ENCODE measurements at places on chromosomes 2 and 18.

- DNase-seq = no peak
Measured at GRCh38 chr2:95272781-95273180, 1.5 kb upstream of the PROM2 start.

DNA sequence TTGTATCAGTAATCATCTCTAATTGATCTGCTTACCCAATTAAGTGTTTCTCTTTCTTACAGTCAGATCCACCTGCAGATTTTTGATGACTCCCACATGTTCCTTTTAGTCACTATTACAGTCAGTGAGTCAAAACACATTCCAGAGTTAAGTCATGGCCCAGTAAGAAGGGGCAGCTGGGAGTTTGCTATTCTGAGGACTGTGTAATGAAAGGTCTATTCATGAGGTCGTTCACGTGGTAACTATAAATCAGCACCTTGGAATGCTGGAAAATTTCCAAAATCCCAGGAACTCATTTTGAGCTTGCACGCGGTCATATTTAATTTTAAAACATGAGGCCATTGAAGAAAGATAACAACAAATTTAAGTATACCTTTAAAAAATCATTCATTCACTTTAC lies 252.5 kb downstream of the XIRP2 start:
- no peak for DNase-seq

- no peak for DNase-seq
Measured at GRCh38 chr2:222608081-222608480, 47.8 kb downstream of the FARSB start.

DNA sequence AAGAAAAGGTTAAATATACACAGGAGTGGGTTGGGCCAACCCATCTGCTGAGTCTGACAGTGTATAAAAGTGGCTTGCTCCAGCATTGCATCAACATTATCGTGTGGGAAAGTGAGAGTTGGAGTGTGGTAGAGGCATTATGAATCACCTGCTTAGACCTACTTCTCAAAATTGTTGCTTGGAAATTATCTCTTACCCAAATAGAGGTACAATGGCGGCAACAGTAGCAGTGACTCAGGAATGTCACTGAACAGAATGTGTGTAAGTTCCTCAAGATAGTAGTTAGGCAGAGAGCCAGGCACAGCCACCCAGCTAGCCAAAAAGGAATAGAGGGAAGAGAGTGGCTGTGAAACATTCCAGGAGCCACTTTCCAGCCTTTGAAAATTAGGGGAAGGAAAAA lies 616.0 kb downstream of the NUP35 start:
- DNase-seq = no peak

DNA sequence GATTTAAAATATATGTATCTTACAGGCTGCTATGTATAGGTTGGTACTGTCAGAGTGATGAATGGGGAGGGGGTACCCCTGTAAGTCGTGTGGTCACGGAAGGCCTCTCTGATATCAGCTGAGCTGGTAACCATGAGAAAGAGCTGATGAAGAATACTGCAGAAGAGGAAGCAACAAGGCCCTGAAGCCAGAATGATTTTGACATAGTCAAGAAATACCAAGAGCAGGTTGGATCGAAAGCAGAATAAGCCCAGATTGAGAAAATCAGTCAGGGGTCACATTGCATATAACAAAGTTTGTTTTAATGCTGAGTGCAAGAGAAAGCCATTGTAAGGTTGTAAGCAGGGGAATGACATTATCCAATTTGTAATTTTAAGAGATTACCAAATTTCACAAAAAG lies 57.3 kb downstream of the UNC50 start:
- no peak for DNase-seq

DNA sequence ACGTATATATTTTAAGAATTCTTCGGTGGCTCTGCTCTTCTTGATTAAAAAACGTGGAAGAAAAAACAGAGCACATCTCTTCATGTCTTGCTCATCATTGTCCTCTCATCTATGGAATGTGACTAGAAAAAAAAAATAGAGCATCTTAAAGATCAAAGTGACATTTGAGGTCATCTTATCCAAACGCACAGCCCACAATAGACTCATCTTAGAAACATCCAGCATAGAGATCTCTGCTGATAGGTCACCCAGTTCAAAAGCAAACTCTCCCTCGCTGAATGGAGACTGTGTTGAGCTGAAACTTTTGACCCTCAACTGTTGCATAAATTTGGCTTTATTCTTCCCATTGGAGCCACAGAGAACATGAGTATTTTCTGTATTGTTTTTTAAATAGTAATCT lies 65.2 kb downstream of the CMPK2 start:
- no peak for DNase-seq

- no peak for DNase-seq
Measured at GRCh38 chr2:20429528-20429927, 17.3 kb upstream of the RHOB start.

DNA sequence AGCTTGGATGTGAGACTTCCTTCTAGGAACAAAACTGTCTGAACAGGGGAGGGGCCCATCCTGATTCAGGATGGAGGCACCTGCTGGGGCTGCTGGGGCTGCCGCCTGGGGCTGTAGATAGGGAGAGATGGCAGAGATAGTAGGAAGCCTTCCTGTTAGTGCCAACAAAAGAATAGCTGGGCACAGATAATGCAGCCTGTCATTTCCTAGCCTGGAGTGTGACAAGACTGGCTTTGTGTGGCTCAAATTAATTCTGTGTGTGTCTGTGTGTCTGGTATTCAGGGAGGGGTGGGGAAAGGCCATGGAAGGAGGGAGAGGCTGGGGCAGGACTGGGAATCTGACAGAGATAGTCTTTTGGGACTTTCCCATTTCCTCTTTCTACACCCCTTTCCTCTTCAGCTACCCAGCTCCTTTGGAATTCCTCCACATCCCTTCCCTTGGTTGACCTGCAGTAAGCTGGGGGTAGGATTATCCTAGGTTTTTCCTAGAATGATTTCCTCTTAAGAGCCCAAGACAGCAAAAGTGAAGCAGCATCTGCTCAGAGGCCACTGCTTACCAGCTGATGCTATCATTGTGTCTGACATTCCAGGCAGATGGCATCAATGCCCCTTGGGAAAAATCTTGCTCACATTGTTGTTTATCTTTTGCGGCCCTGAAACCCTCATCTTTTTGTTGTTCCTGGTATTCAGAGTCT lies 144.9 kb upstream of the LHCGR start:
- no peak for DNase-seq

- DNase-seq = no peak
Measured at GRCh38 chr2:40192864-40193669, 258.8 kb downstream of the SLC8A1 start.

- DNase-seq = peak; percentile 35
Measured at GRCh38 chr2:148552675-148553331, 91.7 kb upstream of the EPC2 start.

- DNase-seq = no peak
Measured at GRCh38 chr2:119408221-119408619, 23.4 kb upstream of the TMEM37 start.

- DNase-seq = no peak
Measured at GRCh38 chr2:112779598-112779997, 4.7 kb downstream of the IL1A start.

DNA sequence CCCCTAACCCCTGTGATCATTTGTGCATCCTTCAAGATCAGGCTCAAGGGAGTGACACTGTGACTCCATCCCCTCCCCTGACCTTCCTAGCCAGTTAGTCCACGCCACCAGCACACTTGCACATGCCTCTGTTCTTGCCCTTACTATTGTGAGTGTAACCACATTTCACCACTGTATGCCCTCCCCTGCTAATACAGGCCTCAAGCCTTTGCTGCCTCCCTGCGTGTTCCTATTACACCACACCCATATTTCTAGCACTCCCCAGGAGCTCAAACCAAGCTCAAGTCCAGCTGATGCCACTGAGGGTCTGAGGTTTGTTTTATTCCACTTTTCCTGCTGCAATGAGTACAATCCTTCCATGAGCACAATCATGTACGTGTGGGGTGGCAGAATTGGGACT lies 288.9 kb upstream of the FBXO11 start:
- DNase-seq = no peak

DNA sequence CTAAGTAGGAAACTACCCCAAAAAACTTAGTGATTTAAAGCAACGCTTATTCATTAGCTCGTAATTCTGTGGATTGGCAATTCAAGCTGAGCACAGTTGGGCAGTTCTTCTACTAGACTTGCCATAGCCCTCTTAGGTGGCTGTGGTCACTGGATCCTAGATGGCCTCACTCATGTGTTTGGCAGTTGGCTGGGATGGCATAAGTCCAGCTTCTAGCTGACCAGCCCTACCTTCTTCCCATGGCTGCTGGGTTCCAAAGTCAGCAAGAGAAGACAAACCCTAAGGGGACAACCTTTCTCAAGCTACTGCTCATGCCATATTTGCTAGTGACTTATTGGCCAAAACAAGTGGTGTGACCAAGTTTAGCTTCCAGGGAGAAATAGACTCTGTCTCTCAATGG lies 95.3 kb downstream of the COPS8 start:
- DNase-seq = no peak

DNA sequence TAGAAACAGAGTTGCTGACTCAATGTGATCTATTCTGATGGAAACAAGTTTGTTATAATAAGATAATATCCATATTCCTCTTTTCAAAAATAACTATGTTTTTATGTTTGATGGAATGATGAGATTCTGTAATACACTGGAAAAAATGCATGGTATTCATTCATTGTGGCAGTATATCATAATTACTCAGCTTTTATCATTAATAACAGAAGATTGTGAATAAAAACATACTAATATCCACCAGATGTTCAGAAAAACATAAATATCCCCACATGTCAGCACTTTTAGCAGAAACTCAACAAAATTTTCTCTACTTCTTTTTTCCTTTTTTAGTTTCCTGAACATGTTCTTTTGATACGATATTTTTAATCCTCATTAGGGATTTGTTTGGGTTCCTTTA lies 130.9 kb upstream of the CAVIN2 start:
- no peak for DNase-seq

- no peak for DNase-seq
Measured at GRCh38 chr2:101040761-101041160, 38.7 kb downstream of the RPL31 start.

DNA sequence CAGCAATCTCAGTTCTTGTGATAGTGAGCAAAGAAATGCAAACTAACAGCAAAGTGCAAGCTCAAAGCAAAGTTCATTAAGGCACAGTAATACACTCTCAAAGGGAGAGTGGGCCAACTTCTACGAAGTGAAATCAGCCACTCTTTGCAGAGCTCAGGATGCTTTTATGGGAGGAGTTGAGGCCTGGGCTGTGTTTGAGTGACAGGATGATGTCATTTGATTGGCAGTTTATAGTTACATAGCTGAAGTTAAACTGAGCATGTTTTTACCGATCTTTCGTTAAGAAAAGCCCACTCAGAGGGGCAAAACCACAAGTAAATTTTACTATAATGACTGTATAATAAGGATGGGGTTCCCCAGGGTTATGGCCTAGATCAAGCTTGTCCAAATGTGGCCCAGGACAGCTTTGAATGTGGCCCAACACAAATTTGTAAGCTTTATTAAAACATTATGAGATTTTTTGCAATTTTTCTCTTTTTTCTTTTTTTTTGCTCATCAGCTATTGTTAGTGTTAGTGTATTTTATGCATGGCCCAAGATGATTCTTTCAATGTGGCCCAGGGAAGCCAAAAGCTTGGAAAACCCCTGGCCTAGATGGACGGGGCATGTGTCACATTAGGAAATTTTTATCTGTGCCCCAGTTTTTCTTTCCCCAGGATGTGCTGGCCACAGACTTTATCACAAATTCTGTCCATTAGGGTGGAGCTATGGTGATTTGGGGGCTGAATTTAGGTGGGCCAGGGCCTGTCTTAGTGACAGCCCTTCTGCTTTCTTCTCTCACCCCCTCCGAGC lies 8.3 kb upstream of the DNAH7 start:
- no peak for DNase-seq

- DNase-seq = no peak
Measured at GRCh38 chr2:143329288-143329687, 200.1 kb downstream of the ARHGAP15 start.

DNA sequence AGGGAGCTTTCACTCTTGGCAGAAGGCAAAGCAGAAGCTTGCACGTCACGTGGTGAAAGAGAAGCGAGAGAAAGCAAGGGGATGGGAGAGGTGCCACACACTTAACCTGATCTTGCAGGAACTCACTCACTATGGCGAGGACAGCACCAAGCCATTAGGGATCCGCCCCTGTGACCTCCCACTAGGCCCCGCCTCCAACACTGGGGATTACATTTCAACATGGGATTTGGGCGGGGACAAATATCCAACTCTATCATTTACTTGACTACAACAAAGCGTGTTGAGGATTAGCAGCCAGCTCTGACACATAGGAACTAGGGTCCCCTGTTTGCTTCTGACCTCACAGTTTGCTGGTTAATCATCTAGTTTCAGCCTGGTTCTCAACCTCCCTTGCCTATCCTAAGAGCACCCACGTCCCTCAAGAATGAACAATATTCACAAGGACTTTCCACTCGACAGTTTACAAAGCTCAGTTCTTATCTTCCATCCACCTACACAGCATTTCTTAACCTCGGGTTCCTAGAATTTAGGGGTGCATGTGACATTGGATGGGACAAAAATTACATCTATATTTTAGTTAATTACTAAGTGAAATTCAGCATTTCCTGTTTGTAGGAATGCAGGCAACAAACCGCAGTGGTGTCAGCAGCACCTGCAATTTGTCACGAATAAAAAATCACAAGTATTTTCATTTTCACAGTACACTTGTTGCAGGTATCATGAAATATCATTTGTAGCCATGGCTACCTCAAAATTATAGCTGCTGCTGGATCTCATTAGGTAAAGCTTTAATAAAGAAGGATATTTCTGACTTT lies 36.0 kb downstream of the LBH start:
- peak; percentile 68 for DNase-seq

- DNase-seq = no peak
Measured at GRCh38 chr18:35097763-35098162, 56.5 kb downstream of the MAPRE2 start.

- DNase-seq = no peak
Measured at GRCh38 chr18:32760391-32760790, 12.4 kb downstream of the KLHL14 start.

DNA sequence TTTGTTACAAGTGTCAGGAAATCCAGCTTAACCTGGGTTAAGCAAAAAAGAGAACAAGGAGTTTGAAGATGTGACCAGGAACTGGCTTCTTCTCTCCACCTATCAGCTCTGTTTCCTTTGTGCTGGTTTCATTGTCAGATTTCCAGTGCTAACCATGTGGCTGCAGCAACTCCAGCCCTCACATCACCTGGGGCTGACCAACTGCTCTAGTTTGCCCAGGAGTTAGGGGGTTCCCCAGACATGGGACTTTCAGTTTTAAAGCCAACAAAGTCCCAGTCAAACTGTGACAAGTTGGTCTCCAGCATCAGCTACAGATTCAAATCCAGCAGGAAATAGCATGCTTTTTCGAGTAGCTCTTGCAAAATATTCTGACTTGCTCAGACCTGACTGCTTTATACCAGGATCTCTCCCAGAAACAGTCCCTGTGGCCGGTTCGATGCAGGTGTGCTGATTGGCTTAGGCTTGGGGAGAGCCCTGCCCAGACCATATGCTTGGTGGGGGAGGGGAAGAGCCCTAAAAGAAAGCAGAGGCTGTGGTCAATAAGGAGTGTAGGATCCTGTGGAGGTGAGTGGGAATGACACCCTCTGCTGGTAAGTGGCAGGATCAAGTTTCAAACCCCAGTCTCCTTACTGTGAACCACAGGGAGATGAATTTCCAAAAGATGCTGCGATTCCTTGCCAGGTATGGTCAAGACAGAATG lies 49.5 kb downstream of the KCNE4 start:
- DNase-seq = no peak

GRCh38 chr18:70582981-70583380 lies 294.1 kb downstream of the SOCS6 start:
- DNase-seq = no peak
